Germinal center (tissue), 1 donor: ENCODE measurements at places on chromosomes 16 and 17.

DNA sequence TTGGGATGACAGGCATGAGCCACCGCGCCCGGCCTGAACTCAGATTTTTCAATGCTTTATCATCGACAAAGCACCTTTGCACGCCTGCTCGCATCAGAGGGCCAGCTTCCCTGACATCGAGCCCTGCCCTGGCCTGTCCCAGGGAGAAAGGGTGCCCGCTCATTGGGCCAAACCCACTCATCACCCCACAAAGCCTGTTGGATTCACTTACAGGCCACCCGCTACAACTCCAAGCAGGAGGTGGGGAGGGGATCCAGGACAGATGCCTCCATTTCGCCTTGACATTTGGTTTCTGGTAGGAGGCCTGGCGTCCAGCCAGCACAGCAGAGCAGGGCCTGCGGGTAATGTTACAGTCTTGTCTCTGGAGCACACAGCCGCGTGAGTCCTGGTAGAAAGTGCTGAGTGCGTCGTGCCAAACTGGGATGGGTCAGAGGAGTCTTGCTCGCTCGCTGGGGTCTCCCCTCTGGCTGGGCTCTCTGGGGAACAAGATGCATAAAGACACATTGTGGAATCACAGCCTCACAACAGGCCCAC lies 19.8 kb downstream of the SMTNL2 start:
- DNase-seq = no peak

GRCh38 chr17:10166176-10166935 lies 32.0 kb downstream of the GAS7 start:
- DNase-seq = no peak

GRCh38 chr16:2087748-2088631 lies 40.2 kb downstream of the TSC2 start:
- no peak for DNase-seq

GRCh38 chr17:82611140-82612058 lies 36.8 kb downstream of the WDR45B start:
- no peak for DNase-seq

- DNase-seq = peak; percentile 27
Observed at GRCh38 chr17:6651919-6652452, 424 bp downstream of the C17orf100 start.

GRCh38 chr16:82945420-82946101 lies 318.8 kb downstream of the CDH13 start:
- no peak for DNase-seq
